ENCODE measurements at places on chromosomes 7 and 10.

DNA sequence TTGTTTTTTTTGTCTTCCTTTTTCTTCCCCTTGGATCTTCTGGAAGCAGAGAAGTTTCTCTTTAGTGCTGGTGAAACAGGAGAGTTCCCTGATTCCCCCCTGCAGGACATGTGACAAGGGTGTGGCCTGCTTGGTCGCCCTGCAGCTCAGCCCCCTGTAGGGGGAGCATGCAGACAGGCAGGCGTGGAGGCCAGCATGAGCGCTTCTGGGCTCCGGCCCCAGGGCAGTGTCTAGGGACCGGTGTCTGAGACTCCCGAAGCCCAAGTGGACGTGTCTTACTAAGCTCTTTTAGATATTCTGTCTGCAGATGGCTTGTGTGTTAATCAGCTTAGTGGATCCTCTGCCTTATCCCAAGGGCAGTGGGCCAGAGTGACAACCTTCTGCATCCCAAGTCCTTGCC lies 26.1 kb downstream of the PRSS58 start:
- DNase-seq: no peak

DNA sequence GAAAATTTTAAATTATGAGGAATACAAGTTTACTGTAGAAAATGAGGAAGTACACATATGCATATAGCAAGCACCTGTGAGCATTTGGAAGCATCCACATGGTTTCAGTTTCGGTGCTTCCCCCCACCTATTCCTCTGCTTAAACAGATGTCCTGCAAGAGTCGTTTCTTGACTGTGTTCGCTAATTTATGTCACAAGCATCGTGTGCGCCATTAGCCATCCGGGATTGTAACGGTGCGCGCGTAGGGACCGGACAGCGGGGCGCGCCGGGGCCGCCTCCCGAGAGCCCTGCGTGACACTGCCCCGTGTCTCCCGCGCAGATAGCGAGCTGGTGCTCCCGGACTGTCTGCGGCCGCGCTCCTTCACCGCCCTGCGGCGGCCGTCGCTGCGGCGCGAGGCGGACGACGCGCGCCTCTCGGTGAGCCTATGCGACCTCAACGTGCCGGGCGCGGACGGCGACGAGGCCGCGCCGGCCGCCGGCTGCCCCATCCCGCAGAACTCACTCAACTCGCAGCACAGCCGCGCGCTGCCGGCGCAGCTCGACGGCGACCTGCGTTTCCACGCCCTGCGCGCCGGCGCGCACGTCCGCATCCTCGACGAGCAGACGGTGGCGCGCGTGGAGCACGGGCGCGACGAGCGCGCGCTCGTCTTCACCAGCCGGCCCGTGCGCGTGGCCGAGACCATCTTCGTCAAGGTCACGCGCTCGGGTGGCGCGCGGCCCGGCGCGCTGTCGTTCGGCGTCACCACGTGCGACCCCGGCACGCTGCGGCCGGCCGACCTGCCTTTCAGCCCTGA lies 90.9 kb downstream of the NEURL1 start:
- DNase-seq: peak; percentile 27

- DNase-seq: no peak
Measured at GRCh38 chr10:113469796-113470195, 83.1 kb upstream of the HABP2 start.

- DNase-seq: no peak
Measured at GRCh38 chr7:103134836-103135554, 13.9 kb downstream of the NAPEPLD start.
